ENCODE measurements at places on chromosomes 5 and 9.

DNA sequence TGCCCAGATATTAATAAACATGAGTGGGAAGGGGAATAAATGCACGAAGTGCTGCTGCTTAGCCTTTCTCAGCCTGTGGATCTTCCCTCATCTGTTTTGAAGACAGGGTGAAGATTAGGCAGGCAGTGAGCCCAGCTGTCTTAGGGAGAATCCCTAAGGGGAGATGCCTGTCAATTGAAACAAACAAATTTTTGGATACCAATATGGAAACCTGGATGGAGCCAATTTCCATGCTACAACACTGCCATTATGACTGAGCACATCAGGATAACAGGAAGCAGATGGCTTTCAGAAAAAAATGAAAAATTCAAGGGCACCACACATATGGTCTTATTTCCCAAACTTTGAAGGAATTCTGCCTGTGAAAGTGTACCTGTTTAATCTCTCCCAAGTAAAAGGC is 80.3 kb downstream of the HMHB1 start:
- no peak for DNase-seq

GRCh38 chr5:98726258-98726657 is 47.2 kb upstream of the RGMB start:
- DNase-seq, result no peak

DNA sequence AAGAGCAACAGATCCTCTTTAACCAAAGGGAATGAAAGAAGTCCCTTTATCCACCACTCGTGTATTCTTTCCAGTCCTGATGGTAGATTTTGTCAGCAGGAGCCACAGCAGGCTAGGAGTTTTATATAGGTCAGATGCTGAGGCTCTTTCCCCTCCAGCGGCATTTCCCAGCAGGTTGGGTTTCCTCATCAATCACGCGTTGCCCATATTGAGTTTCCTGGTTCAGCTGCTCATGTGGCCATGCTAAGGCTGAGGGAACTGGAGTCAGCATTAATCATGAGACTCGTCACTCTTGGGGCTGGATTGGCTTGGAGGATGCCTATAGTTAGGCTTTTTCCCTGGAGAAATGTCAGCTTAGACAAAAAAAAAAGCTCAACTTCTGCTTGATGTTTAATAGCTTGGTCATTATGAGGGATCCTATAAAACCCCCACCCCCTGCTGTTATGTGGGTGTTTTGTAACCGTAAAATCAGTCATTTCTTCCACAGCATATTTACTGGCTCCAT is 193.4 kb upstream of the GAS1 start:
- no peak for DNase-seq

- DNase-seq, result no peak
These were observed 144.3 kb downstream of the CDH12 start for GRCh38 chr5:22708770-22709328.

DNA sequence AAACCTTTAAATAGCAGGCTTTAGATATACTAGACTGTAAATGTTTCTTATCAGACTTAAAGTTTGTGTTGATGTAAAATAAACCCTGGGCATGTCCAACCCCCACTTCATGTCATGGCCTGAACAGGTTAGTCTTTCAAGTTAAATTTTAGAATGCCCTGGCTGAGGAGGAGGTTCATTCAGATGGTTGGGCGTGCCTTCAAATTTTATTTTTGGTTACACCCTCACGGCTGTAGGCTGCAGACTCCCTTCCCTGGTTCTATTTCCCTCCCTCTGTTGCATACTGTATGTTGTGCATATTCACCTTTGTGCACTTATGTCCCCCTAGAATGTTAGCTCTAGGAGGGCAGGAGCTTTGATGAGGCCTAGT is 5.3 kb upstream of the BICD2 start:
- DNase-seq, result no peak

DNA sequence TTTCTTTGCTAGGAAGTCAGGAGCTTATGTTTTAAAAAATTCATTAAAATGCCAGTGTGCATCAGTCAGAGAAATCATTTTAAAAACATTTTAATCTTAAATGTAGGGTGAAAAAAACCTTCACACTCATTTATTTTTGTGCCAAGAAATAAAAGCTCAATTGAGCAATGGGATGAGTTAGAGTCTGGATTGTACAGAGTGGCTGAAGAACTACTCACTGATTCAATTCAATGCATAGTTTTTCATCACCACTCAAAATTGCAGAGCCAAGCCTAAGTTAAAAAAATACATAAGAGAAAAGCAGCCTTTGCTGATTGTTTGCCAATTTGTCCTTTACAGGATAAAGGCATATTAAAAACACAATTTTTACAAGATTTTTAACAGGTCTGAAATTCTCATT is 168.2 kb upstream of the DMRTA1 start:
- no peak for DNase-seq

DNA sequence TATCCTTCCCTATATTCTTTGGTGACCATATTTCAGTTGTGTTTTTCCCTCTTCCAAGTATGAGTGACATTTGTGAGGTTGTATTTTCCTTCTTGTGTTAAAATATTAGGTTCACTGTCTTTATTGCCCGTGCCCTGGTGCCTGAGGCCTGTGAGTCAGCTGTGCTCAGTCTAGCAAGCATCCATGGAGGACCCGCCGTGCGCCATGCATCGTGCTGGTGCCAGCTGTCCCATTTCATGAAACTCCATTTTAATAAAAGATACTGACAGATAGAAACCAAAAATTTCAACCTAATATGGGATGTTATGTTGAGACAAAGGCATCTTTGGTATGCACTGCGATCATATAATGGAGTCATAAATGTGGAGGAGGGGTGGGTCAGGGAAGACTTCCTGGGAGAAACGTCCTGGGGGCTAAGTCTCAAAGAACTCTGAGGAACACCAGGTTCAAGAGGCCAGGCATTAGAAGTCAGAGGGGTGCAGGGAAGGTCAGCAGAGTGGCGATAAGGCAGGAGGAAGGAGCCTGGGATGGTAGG is 34.0 kb upstream of the FGF1 start:
- no peak for DNase-seq

Measured in globus pallidus (tissue), 1 donor.